CD4-positive, alpha-beta T cell treated with Interleukin-6 at 100 ng/mL for 8 hours (primary cell): ENCODE measurements at places on chromosomes 5 and 9.

DNA sequence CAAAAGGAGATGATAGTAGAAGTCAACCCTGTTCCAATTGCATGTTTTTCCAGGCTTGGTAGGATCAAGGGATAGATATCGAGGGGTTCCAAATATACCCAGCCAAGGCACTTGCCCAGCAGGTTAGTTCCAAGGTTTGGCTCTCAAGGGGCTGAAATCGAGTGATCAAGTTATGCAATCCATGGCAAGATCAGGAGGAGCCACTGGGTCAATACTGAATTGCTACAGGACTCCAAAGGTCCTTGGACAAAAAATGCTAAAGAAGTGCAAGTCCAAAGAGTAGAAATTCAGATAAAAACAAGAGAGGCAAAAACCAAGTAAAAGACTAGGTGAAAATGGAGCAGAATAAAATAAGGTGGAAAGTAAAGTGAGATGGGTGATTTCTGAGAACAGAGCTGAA, 179.1 kb upstream of the RFX3 start:
- DNase-seq, result no peak

DNA sequence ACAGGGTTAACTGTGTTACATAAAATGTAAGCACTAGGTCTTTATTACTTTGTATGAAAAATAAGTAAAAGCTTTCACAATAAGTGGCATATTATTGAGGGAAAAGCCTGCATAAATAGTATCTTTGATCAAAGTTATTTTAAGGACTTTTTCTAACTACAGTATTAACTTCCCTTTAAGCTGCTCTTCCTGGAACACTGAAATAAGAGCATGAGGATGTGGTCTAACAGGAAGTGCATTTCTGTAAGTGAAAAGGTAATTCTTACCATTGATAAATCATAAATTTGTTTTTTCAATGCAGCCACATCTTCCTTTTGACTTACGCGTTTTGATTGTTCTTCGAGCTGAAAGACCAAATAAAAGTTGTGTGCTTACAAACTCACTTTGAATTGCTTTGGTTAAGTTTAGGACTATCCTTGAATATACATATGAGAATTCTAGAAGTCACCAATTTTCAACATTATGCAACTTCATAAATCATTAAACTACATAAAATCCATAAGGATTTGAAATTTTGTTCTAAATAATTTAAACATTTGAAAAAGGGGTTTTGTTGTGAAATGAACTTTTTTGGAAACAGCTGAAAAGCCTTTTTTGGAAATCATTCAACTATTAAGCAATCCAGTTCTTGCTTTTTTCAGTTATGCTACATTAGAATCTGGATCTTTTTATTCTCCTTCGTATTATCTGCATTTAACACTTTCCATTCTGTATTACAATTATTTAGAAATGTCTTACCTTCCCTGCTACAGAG, 50.6 kb downstream of the RASEF start:
- DNase-seq, result no peak

DNA sequence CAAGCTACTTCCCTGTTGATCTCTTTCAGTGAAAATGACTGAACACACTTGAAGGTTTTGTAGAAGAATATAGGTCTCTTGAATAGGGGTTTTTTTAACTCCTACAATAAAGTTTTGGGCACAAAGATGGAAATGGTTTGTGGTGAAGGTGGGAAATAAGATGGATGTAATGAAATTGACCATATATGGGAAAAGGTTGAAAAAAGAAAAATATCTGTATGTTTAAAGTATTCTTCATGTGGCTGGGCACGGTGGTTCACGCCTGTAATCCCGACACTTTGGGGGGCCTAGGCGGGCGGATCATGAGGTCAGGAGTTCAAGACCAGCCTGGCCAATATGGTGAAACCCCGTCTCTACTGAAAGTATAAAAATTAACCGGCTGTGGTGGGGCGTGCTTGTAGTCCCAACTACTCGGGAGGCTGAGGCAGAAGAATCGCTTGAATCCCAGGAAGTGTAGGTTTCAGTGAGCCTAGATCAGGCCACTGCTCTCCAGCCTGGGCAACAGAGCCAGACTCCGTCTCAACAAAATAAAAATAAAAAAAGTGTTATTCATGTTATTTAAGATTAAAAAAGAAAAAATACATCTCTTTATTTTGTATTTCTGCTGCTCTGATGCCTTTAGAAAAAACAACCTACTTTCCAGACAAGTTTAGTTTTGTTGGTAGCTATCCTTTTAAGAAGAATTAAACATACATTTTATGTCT, 2.2 kb downstream of the RBM27 start:
- no peak for DNase-seq

- DNase-seq, result no peak
These were observed 7.9 kb downstream of the NDOR1 start for GRCh38 chr9:137213160-137214060.

DNA sequence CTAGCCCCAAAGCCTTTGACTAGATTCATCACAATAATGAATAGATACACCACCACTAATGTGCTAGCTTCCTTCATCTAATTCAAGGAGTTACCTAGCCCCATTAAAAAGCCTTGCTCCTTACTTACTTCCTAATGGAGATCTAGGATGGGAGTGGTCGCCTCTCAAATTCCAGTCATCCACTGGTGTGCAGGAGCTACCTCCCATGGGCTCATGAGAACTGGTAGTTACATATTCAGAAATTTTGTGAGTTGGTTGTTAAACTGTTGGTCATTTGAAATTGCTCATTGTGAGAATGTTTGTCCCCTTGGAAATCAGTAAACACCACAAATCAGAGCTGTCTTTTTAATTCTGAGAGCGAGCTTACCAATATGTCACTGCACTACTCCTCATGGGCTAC, 91.7 kb upstream of the GDNF start:
- DNase-seq, result no peak

DNA sequence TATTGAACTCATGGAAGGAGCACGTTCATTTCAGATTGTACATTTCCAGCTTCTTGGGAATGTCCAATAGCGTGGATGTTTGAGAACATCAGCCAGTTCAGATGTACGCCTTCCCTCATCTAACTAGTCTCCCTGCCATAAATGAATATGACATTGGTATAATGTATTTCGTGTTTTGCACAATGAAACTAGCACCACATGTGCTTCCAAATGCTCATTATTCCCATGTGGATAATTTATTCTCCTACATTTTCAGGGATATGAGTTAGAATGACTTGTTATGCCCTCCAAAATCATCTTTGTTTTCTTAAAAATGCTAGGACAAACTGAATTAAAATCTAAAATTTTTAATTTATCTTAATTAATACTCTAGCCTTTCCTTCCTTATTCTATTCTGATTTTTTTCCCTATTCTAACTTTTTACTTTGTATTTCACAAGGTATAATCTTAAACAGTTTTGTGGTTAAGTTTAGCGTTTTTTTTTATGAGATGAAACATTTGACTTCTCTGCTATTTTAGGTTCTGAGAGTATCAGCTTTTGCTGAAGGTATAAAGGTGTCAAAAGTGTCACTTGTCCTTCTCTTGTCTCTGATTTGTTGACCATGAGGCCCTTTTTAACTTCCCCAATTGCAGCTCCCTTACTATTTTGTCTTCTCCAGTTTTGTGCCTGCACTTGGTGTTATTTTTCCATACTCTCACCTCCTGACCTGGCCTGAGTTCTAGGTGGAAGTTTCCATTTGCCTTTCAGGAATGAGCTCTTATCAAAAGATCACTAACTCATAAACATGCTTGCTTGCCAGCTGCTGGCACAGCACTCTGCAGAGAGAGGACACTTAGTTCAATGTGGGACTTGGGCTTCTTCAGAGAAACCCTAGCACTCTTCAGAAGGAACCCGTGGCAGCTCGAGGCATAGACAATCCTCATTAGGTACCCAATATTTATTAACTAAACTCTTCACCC, 106.8 kb downstream of the FRMD3 start:
- no peak for DNase-seq

GRCh38 chr9:134388289-134388808, 62.1 kb downstream of the RXRA start:
- no peak for DNase-seq
